ENCODE measurements at places on chromosomes 2 and 18.

- no peak for DNase-seq
Observed at GRCh38 chr2:21452678-21453077, 328.9 kb downstream of the TDRD15 start.

- DNase-seq, result no peak
Observed at GRCh38 chr2:126942427-126943203, 43.9 kb downstream of the TEX51 start.

DNA sequence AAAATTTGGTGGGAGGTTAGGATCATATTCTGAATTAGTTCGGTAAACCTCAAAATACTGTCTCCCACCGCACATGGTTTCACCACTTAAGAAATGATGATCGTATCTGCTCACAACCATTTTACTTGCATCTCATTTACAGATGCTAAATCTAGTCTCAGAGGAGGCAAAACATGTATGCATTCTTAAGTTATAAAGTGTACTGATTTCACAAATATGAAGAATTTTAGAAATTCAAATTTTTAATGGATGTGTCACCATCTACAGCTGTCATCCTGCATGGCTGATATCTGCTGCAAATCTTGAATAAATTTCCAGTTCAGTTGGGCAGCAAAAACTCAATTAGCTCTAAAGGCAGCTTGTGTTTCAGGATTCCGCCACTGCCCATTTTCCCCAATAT lies 243.3 kb upstream of the KCNJ3 start:
- no peak for DNase-seq

- DNase-seq, result no peak
Observed at GRCh38 chr2:74021407-74021755, 36.7 kb downstream of the TET3 start.

DNA sequence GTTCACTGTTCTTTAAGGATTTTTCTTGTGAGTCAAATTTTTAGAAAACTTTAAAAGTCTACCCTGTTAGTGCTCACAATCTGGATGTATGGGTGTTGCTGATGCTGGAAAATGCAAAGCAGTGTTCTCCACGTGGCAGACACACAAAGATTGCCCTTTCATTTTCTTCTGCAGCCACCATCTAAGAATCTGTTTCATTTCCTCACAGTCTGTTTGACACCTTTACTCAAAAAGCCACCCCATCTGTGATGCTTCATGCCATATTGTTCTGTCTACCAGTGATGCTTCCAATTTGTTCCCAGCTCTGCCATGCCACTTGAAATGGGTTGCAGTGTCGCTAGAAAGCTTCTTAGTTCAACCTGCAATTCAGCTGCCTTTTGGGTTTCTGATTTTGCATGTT lies 464.2 kb upstream of the UBE2E3 start:
- no peak for DNase-seq

GRCh38 chr2:227510620-227510958 lies 38.6 kb downstream of the AGFG1 start:
- DNase-seq, result no peak

- DNase-seq, result no peak
Observed at GRCh38 chr2:120552800-120553481, 182.7 kb upstream of the GLI2 start.

GRCh38 chr2:232310696-232311095 lies 67.9 kb upstream of the ALPP start:
- DNase-seq, result no peak

DNA sequence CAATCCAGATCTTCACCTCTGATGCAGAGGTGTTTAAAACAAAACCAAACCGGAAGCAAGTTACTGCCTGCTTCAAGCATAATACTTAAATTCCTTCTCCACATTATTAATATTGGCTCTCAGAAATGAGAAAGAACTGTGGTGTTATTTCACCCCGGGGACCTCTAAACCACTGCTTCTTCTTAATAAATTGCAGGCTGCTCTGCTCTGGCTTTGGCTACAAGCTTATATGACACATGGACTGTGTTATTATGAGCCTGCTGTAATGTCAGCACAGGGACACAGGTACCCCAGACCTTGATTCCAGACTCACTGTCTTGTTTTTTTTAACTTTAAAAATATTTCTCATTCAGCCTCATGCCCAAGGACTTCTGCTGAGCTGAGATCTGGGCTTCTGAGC lies 45.1 kb downstream of the ST6GAL2 start:
- DNase-seq, result no peak

- DNase-seq, result no peak
Observed at GRCh38 chr2:158482594-158482993, 25.8 kb downstream of the PKP4 start.

All from stimulated activated CD8-positive, alpha-beta memory T cell treated with anti-CD3 and anti-CD28 coated beads, Interleukin-4, amount 100 ng/mL, for 4 hours (primary cell).